ENCODE measurements at places on chromosomes 11 and 22. TPM values are rescaled to one million over a fixed set of nuclear protein-coding genes. Genes with fewer than 3 reads are reported as not detected.
A peak's percentile ranks its signal among the peaks of the same experiment; 100 is the strongest.

Gene GTSE1
- polyA plus RNA-seq = 0.50 TPM

Gene DDI1
- 0.17 TPM for polyA plus RNA-seq

- peaks cover 2% of the 10 kb centered on the region for H3K27me3 ChIP-seq
- H3K4me3 ChIP-seq = no peak overlapping the region
- H3K36me3 ChIP-seq = no peaks in the 10 kb centered on the region
These were observed 1037.0 kb downstream of the DLG2 start for GRCh38 chr11:84590106-84590505.

- no peaks in the 10 kb centered on the region for H3K27me3 ChIP-seq
- no peak overlapping the region for H3K4me3 ChIP-seq
- DNase-seq = no peak
- peaks cover 44% of the 10 kb centered on the region for H3K4me1 ChIP-seq
These were observed 73.0 kb upstream of the APOA1 start for GRCh38 chr11:116910378-116910777.

DNA sequence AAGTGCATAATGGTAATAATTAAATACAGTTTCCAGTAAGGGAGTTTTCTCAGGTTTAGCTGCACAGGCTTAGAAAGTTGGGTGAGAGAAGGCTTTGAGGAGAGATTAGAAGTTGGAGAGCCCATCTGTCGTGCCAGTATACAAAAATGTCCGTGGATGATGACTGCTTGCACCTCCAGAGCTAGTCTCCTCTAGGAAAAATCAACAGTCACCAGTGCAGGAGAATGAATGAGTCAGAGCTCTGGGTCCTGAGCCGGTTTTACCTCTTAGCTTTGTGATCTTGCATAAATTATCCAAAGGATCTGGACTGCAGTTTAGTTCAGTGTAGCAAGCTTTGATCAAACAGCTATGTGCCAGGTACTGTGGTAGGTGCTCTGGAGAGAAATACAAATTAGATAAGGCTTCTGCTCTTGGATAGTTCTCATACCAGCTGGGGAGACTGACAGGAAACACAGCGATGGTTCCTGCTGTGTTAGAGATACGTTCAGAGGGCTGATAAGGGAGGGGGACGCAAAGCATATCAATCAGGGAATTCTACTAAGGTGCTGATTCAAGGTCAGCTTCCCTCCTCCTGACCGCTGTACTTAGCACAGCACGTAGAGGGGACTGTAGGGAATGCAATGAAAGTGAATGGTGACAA is 125.9 kb downstream of the TEAD1 start:
- no peaks in the 10 kb centered on the region for H3K36me3 ChIP-seq
- DNase-seq = no peak
- H3K4me1 ChIP-seq = no peaks in the 10 kb centered on the region
- H3K27ac ChIP-seq = no peak overlapping the region
- peaks cover 25% of the 10 kb centered on the region for H3K27me3 ChIP-seq
- no peak overlapping the region for H3K4me3 ChIP-seq

DNA sequence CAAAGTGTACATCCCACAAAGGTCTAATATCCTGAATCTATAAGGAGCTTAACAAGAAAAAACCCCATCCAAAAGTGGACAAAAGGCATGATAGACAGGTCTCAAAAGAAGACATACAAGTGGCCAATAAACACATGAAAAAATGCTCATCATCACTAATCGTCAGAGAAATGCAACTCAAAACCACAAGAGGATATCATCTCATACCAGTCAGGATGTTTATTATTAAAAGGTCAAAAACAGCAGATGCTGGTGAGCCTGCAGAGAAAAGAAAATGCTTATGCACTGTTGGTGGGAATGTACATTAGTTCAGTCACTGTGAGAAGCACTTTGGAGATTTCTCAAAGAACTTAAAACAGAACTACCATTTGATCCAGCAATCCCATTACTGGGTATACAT is 12.7 kb downstream of the LGALS12 start:
- peaks cover 6% of the 10 kb centered on the region for H3K36me3 ChIP-seq
- H3K4me1 ChIP-seq = peaks cover 34% of the 10 kb centered on the region
- peak; percentile 57 for DNase-seq

Gene INSC
- not detected for polyA plus RNA-seq

GRCh38 chr11:119144825-119145486 is 3.9 kb upstream of the ABCG4 start:
- no peaks in the 10 kb centered on the region for H3K36me3 ChIP-seq
- H3K27me3 ChIP-seq = peaks cover 17% of the 10 kb centered on the region
- H3K4me1 ChIP-seq = peaks cover 8% of the 10 kb centered on the region
- DNase-seq = no peak

DNA sequence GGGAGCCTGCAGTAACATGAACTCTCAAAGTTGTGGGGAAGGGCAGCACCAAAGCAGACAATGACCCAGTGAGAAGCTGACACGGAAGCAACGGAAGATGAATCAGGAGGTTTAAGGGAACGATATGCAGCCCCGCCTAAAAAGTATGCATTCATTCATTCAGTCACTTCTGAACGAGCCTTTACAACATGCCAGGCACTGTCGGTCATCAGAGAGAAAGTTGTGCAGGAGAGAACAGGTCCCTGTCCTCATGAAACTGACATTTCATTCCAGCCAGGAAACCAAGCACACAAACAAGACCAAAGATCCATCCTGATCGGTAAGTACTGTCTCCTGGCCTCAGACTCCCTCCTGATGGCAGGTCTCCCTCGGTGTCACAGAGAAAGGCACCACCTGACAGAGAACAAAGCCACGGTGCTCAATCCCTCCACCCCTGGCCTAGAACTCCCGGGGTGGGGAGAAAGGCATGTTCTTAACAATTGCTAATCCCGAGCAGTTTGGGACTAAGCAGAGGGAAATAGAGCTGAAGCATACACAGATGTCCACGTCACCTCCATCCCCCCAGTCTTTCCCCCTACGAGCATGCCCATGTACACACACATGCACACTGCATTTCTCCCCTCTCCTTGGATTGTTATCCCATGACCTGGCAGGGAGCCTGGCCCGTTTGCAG is 49.3 kb downstream of the LRFN4 start:
- H3K36me3 ChIP-seq = no peaks in the 10 kb centered on the region
- peaks cover 6% of the 10 kb centered on the region for H3K27me3 ChIP-seq
- H3K4me3 ChIP-seq = no peak overlapping the region
- no peaks in the 10 kb centered on the region for H3K4me1 ChIP-seq

DNA sequence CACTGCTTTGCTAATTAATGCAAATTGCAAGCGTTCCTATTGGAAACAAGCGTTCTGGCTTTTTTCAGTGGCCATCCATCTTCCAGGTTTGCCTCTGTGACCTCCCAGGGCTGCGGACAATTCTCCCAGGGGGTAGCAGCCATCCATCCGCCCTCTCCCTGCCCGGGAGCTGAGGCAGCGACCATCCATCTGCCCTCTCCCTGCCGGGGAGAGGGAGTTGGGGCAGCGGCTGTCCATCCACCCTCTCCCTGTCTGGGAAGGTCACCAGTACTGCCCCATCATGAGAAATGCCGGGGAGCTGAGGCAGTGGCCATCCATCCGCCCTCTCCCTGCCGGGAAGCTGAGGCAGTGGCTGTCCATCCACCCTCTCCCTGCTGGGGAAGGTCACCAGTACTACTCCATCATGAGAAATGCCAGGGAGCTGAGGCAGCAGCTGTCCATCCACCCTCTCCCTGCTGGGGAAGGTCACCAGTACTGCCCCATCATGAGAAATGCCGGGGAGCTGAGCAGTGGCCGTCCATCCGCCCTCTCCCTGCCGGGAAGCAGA is 394.7 kb downstream of the BRD1 start:
- DNase-seq = no peak
- H3K4me1 ChIP-seq = no peaks in the 10 kb centered on the region
- no peak overlapping the region for H3K27ac ChIP-seq

GRCh38 chr22:42074846-42075676 is 1.0 kb downstream of the PHETA2 start:
- H3K27me3 ChIP-seq = peaks cover 3% of the 10 kb centered on the region
- no peaks in the 10 kb centered on the region for H3K36me3 ChIP-seq
- peak overlapping the region; percentile 63 for H3K4me3 ChIP-seq
- DNase-seq = no peak

Gene APOBEC3F
- 9.0 TPM for polyA plus RNA-seq

- no peaks in the 10 kb centered on the region for H3K36me3 ChIP-seq
- no peak overlapping the region for H3K27ac ChIP-seq
- H3K4me1 ChIP-seq = no peaks in the 10 kb centered on the region
- no peak for DNase-seq
- H3K27me3 ChIP-seq = no peaks in the 10 kb centered on the region
These were observed 248.8 kb downstream of the RAB38 start for GRCh38 chr11:87926250-87926970.

- no peak overlapping the region for H3K4me3 ChIP-seq
- H3K36me3 ChIP-seq = no peaks in the 10 kb centered on the region
- DNase-seq = no peak
- H3K27me3 ChIP-seq = peaks cover 37% of the 10 kb centered on the region
These were observed 7.9 kb downstream of the RELT start for GRCh38 chr11:73384125-73384441.

Gene PATE4
- polyA plus RNA-seq = not detected

DNA sequence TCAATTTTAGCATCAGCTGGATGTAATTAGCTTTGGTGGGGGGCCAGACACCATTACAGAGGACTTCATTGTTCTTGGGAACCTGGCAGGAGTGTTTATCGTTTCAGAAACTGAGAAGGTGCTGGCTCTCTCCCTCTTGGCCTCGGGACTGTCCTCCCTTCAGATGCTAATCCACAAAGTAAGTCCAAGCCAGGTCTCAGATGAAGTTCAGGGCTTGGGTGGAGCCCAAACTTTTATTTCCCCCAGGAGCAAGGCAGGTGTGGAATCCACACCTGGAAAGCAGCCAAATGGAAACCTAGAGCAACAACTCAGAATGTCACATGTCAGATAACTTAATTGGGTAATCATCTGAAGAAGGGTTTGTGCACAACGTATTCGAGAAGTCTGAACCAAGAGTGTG is 119.2 kb downstream of the ME3 start:
- no peak overlapping the region for H3K27ac ChIP-seq
- no peak for DNase-seq
- no peak overlapping the region for H3K4me3 ChIP-seq
- peaks cover 4% of the 10 kb centered on the region for H3K36me3 ChIP-seq
- H3K4me1 ChIP-seq = peaks cover 23% of the 10 kb centered on the region

All from immature natural killer cell (primary cell).